ENCODE measurements at places on chromosomes 4 and X. TPM values are rescaled to one million over a fixed set of nuclear protein-coding genes. Genes with fewer than 3 reads are reported as not detected.

- no peak for DNase-seq
Observed at GRCh38 chr4:81667539-81667938, 195.8 kb upstream of the RASGEF1B start.

- no peak for DNase-seq
Observed at GRCh38 chr4:140300271-140300970, 73.0 kb upstream of the SCOC start.

- no peak for DNase-seq
Observed at GRCh38 chr4:22997358-22998224, 304.9 kb downstream of the GBA3 start.

The MMRN1 gene
- 0.70 TPM for total RNA-seq

GRCh38 chr4:128686032-128686465 is 123.5 kb upstream of the JADE1 start:
- no peak for DNase-seq

DNA sequence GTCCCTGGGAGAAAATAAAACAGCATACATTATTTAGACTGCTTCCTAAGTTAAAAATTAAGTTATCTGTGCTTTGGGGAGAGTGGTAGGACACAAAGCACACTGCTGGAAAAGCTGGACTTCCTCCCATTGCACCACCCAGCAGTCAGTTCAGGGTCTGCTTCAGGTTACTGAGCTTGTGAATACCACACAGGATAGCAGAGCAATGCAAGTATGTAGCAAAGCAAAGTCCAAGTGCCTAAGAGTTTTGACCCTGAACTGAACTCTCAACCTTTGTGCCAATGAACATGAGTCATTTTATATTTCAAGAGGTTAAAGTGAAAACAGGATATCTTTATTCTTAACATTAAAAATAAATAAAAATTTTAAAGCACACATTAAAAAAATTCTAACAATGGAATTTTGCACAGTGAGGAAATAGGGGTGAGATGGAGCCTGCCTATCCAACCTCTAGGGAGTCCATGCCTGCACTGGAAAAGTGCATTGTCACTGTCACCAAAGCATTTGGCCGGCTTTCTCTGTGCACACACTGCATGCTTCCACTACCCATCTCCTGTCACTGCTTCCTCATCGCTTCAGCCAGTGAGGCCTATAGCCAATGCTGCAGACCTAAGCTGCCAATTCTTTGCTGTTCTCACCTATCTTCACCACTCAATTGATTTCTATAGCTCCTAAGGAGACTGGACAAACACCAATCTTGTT is 50.9 kb downstream of the ABCG2 start:
- DNase-seq = no peak

DNA sequence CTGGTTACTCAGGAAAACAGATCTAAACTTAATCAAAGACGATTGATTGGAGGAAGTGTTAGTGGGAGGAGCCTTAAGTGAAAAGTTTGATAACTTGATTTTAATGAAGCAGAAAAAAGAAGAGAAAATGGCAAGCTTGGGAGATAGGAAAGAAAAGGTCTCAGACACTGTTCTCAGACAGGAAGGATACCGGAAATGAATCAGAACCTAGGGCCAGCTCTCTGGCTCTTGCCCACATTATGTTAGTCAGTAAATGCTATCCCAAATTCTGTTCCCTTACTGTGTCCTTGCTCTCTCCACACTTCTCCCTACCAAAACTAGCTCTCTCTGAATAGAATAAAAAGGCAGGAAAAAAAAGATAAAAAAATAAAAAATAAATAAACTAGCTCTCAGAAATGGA is 48.6 kb upstream of the TMEM164 start:
- no peak for DNase-seq

DNA sequence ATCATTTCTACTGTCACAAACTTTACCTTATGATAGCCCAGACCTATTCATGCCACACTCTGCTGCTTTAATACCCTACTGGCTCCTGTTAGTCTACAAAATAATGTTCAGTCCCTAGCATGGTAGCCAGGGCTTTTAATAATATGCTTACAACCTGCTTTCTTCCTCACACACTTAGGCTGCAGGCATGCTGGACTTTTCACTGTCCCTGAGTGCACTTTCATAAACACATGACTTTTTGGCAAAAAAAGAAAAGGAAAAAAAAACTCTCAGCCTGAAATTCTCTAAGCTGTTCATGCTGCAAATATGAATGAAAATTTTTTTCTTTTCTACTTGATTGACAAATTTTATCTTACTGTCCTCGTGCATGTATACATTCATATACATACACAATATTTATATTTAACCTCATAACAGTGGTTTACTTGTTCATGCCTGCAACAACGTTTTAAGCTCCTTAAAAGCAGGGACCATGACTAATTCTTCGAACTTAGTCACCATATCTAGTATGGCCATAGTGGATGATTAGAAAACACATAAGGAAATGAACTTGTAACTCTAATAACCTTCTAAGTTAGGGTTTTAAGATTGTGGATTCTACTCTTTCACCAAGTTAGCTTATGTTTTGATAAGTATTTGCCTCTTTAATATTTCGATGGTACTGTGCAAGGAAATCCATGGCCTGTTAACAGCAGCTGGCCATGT is 229.5 kb downstream of the SPCS3 start:
- DNase-seq = no peak

DNA sequence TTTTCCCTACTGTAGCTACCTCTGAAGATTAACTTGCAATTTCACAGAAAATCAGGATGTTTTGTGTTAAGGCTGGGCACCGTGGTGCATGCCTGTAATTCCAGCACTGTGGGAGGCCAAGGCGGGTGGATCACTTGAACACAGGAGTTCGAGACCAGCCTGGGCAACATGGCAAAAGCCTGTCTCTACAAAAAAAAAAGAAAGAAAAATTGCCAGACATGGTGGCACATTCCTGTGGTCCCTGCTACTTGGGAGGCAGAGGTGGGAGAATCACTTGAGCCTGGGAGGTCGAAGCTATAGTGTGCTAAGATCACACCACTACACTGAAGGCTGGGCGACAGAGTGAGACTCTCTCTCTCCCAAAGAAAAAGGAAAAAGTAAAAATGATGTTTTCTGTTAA is 27.4 kb downstream of the APELA start:
- no peak for DNase-seq

The XPNPEP2 gene
- 0.83 TPM for total RNA-seq

- no peak for DNase-seq
Observed at GRCh38 chrX:149643496-149643895, 11.9 kb upstream of the TMEM185A start.

GRCh38 chr4:182600856-182601255 is 316.3 kb downstream of the DCTD start:
- no peak for DNase-seq

DNA sequence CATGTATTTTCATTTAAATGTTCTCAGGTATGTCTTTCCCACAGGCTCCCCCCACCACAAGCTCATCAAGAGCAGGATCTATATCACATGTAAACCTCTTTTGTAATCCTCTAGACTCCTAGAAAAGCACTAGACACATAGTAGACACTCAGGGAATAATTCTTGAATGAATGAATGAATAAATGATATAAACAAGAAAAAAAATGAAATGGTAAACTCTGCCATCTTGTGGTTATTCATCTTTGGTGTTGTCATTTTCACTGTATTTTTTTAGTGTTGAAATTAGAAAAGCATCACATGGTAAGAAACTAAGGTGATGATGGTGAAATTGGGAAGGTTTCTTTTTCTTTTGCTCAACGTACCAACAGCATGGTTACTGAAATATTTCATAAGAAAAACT is 34.2 kb upstream of the C1GALT1C1 start:
- DNase-seq = no peak

DNA sequence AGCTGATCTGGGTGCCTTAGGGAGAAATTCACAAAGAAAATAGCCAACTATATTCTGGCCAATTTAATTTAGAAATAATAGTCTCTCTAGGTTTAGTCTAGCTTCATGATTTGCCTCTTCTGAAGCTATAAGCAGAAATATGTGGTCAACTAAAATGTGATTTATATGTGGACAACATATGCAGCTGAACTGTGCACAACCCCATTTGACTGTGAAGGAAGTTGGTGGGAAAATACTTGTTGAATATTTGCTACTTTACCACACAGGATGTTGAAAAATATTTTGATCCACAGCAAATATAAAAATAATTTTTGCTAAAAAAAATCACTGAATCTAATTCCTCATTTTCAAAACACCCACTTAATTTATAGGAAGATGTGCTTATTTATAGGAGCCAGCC is 15.7 kb upstream of the RNF128 start:
- no peak for DNase-seq

GRCh38 chr4:54550395-54551171 is 107.2 kb upstream of the KIT start:
- DNase-seq = no peak

The USP51 gene
- total RNA-seq = 1.5 TPM

DNA sequence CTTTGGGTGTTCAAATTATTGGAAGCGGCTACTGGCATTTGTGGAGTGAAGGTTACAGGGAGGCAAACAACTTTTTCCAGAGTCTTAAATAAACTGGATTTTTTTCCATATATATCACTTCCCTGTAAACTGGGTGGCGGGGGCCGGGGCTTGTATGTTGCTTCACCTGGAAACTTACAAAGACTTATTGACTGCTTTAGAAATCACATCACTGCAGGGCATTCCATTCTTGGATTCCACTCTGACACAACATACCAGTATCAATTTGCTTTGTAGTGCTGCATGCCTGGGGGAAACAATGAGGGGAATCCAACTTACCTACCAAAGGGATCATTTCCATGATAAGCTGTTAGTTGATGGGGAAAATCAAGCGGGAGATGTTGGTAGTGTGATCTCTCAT is 21.7 kb upstream of the FAM156A start:
- DNase-seq = no peak

The AMELX gene
- total RNA-seq = not detected

The DOCK11 gene
- total RNA-seq = 86.3 TPM

DNA sequence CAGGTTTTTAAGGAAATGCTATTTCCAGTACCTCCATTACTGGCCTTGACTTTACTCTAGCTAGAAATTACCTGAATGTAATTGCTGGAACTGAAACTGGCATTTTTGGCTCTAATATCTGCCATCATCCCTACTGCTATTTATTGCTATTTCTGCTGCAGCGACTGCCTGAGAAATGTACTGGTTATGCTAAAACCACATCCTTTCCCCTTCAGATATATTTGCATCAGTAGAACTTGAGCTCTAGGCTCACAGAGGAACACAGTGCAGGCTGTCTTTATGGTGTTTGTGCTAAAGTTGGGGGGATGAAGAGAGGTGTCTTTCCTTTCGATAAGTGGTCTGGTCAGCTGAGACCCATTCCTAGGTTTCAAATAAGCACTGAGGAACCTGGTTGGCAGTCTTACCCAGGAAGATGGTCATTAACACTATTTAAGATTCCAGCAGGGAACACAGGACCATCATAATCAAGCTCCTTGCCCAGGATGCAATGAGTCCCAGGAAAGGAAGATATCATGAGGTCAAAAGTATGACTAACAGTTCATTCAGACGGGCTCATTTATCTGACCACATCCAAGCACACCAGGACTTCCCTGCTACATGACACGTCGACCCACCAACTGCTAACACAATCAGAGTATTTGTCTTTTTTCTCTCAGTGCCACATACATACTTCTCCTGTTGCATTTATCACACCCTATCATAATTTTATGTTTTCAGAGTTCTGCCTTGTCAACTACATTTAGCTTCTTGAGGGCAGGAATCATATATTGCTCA is 137.4 kb downstream of the GABRA3 start:
- no peak for DNase-seq

The ITM2A gene
- total RNA-seq = 200 TPM

DNA sequence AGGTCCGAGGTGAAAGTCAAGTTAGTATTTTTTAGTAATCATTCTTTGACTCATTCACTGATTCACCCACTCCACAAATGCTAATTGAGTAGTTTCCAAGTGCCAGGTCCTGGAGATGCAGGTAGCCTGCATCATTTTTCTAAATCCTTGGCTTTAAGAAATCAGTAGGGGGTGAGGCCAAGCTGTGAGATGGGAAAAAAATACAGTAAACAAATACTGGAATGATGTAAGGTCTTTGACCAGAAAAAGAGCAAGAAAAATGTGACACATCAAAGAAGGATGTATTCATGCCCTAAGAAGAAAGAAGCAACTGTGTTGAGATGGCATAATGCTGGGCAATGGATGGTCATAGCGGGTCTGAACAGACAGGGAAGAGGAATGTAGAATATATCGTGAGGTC is 1386.6 kb downstream of the PCDH7 start:
- no peak for DNase-seq

The GIMD1 gene
- total RNA-seq = not detected

GRCh38 chr4:152696764-152697261 is 17.0 kb upstream of the TMEM154 start:
- peak; percentile 27 for DNase-seq
